HFF-Myc (cell line): ENCODE measurements at places on chromosomes 3 and 15.

DNA sequence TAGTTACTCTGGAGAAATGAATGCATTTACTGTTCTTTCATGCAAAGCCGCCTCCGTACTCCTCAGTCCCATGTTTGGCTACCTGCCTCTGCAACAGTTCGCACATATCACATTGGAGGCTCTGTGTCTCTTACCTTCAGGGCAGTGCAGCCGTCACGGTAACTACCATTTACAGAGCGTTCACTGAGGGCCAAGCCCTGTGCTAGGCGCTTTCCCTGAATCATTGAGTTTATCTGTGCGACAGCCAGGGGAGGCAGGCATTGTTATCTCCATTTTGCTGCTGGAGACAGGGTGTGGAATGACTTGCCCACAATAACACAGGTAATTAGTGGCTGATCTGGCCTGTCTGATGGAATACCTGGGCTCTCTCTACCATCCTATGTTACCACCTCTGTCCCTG, 115.0 kb downstream of the THSD4 start:
- no peak for DNase-seq

DNA sequence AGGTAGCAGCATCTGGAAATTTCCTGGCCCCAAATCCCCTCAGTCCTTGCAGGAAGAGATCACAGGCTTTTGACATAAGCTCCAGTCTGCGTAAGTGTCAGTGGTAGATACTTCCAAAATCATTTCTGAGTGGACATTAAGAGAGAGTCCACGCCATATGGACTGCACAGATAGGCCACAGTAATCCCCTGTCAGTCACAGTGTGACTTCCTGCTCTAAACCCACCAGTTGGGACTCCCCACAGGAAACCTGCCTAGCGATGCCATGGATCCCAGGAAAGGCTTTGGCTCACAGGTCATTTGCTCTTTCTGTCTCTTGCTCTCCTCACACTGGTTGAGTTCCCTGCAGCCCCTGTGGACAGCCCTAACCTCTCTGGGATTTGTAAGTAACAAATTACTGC, 28.8 kb upstream of the MKRN3 start:
- no peak for DNase-seq

GRCh38 chr3:126468028-126468891, 7.4 kb downstream of the ZXDC start:
- no peak for DNase-seq

- DNase-seq: no peak
These were observed 55.6 kb upstream of the SEMA6D start for GRCh38 chr15:47661661-47662180.

- peak; percentile 90 for DNase-seq
These were observed 58.1 kb downstream of the RSRC1 start for GRCh38 chr3:158167737-158168557.

GRCh38 chr15:74519311-74519710, 21.7 kb upstream of the ARID3B start:
- no peak for DNase-seq

DNA sequence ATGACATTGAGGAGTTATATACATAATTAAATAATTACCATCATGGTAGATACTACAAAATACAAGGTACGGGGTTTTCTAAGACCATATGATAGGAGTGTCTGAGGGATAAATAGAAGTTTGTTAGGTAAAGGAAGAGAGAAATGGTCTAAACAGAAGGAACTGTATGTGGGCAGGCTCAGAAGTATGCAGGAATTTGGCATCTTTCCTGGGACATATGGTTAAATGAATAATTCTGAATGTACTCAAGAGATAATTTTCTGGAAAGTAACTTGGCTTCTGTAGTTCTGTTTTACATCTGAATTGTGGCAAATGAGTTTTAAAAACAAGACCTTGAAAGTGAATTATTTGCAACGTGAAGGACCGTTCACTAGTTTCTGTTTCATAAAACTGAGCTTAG, 17.5 kb downstream of the LMCD1 start:
- no peak for DNase-seq

DNA sequence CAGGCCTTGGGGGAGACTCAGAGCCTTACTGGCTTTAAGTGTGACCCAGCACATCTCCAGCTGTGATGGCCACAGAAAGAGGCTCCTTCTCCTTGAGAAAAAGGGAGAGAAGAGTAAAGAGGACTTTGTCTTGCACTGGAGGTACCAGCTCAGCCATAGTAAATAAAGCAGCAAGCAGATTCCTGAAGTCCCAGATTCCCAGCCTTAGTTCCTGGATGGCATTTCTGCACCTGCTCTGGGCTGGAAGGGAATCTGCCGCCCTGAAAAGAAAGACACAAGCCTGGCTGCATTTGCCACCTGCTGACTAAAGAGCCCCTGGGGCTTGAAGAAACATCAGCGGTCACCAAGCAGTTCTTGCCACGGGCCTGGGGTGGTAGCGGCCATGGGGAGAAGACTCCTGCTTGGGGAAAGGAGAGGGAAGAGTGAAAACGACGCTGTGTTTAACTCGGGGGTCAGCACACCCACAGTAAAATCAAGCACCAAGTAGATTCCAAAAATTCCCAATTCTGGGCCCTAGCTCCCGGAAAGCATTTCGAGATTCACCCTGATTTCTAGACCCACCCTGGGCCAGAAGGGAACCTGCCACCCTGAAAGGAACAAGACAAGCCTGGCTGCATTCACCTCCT, 24.2 kb upstream of the TNK2 start:
- no peak for DNase-seq

GRCh38 chr3:121431726-121432517, 113.9 kb downstream of the POLQ start:
- peak; percentile 11 for DNase-seq

- no peak for DNase-seq
These were observed 75.8 kb downstream of the LPP start for GRCh38 chr3:188229726-188230125.

DNA sequence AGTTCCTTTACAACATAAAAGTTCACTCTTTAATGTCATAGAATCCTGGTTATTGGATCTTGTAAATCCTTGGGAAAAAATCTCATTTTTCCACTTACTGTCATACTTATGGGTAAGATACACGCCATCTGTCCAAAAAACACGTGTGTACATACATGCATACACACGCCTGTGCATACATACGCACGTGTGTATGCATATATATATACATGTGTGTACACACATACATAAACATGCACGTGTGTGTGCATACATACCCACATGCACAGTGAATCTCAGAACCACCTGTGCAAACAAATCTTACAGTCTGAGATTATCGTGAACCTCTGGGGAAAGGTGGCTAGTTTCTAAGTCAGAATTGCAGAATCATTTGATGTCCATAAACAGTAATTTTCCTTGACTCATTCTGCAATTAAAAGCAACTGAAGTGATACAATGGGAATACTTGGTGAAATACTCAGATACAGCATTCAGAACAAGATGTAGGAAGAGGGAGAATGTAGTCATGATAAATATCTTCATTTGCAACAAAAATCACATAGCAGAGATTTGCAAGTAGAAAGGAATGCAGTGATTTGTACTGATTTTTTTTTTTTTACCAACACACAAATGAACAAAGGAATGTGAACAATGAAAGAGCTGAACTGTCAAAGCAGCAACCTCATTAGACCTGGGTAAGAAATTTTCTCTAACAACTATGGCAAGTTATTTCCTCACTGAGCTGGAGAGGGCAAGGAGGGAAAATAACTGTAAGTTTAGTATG, 160.6 kb upstream of the POU1F1 start:
- DNase-seq: no peak

- DNase-seq: no peak
These were observed 59.1 kb downstream of the GOLIM4 start for GRCh38 chr3:168036619-168037018.

- DNase-seq: no peak
These were observed 67.8 kb downstream of the THSD4 start for GRCh38 chr15:71183063-71183462.

- DNase-seq: no peak
These were observed 29.7 kb downstream of the OR4F15 start for GRCh38 chr15:101841656-101842055.

DNA sequence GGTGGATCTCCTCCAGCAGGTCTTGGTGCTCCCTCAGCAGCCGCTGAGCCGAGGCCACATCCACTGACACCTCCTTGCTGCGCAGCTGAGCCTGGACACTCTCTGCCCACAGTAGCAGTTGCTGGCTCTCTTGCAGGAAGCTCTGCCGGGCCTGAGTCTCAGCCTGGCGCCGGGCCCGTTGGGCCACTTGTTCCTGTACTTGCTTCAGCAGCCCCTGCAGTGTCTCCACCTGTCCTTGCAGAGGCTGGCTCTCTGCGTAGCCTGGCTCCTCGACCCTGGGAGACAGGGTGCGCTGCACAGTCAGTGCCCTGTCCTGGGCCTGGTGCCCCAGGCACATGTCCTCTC, 15.5 kb downstream of the SPTBN5 start:
- no peak for DNase-seq

- DNase-seq: peak; percentile 37
These were observed 18.6 kb upstream of the DNAAF4 start for GRCh38 chr15:55526559-55527036.

- DNase-seq: no peak
These were observed 150.2 kb downstream of the ATP10A start for GRCh38 chr15:25712961-25713355.

- no peak for DNase-seq
These were observed 41.9 kb downstream of the KY start for GRCh38 chr3:134608771-134609435.

DNA sequence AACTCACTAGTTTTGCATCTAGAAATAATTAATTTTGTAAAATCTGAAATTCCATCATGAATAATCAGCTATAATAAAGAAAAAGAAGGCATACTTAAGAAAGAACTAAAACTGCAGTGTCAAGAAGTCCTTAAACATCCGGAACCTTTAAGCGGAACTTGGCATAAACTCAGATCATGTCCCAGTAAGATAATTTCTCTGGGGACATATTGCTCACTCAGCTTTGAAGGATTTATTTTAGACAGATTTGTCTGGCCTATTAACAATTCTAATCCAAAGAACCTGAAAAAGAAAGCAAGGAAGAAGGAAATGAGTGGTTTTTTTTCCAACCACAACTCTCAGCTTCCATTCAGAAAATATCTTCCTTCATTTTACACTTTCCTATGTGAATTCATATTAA, 850.3 kb downstream of the ROBO1 start:
- DNase-seq: no peak

DNA sequence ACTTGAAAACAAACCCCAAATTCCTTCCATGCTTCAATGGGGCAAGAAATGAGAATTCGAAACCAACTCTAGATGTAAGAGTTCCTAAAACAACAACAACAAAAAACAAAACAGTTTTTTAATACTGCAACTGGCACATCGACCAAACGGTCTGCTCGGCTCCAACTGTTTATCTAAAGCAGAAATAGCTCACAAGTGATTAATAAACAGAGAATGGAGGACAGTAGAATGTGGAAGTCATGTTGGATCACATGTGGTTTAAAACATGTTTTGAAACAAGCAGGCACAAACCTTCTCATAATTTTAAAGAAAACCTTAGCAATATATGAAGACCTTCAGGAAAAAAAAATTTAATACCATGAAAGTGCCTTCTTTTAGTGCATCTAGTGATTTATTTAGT, 55.1 kb downstream of the SETMAR start:
- DNase-seq: no peak

DNA sequence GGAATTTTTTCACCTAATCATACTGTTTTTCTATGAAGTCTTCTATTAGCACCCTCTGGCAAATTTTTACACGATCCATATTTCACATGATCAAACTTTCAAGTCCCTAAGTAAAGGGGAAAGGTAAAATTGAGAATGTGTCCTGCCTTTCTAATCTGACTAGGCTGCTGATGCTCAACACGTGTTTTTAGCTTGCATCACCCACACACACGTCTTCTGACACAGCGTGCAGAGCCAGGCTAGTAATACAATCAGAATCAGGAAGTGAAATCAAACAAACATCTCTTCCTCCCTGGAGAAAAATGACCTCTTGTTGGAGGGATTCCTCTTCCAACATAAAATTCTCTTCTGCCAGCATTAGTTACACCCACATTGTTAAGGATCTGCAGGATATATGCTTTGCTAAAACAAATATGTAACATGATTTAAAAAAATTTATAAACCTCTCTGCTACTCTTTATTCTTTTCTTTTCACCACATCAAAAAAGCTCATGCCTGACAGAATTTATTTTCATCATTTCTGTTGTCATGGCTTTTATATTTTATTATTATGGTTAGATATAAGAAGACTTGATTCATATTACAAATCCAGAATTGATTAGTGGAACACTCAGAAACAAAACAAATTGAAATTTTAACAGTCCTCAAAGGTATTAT, 122.4 kb downstream of the RAP2B start:
- peak; percentile 65 for DNase-seq

DNA sequence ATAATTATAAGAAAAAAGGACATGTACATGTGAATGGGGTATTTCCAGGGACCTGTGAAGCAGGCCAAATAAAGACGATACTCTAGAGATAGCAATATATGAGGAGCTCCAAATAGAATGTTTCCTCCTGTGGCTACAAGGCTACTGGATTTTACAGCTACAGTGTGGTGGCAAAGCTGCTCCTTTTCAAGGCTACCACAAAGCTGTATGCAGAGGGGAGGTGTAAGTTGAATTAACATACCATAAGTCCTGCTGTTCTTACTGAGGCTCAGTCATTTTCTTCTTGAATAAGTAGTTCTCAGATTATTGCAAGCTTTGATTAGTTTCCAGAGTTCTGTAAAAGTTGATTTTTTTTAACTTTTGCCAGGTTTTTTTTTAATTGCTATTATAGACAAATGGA, 1184.6 kb upstream of the EPHA6 start:
- no peak for DNase-seq

GRCh38 chr3:59189526-59189925, 139.7 kb upstream of the CFAP20DC start:
- DNase-seq: no peak

- DNase-seq: no peak
These were observed 204.6 kb downstream of the GABRG3 start for GRCh38 chr15:27175472-27176153.

- DNase-seq: no peak
These were observed 54.7 kb upstream of the ATP13A3 start for GRCh38 chr3:194541483-194541882.

DNA sequence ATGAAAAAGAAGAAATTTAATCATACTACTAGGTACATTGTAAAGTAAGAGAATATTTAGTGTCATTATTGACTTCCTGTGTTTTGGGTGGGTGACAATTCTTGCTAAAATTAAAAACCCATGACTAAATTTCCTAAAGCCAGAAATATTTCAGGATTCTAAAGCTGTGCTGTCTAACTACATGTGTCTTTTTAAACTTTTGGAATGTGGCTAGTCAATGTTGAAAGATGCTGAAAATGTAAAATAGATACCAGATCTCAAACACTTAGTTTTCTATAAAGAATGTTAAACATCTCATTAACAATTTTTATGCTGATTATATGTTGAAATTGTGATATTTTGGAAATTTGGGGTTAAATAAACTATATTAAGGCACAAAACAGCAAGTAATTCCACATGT, 308.9 kb upstream of the TMCO5A start:
- no peak for DNase-seq

GRCh38 chr3:71208211-71209095, 375.1 kb downstream of the FOXP1 start:
- DNase-seq: no peak

DNA sequence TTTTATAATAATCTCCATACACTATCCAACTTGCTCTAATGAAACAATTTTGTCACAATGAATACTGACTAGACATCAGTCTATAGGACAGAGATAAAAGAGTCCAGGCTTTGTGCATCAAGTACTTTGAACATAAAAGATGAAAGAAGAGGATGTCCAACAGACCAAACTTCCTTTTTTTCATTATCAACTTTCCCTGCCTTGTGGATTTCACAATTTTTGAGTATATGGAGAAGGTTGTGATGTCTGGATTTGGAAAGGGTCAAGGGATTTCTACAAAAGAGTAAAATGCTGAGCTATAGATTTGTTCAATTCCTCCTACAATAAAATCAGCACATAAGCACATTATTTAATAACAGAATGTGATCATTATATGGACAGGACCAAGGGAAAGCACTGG, 25.7 kb downstream of the CD47 start:
- DNase-seq: no peak
